Mesenteric fat pad (tissue), 1 donor: ENCODE measurements at places on chromosomes 3 and 15. TPM values are rescaled to one million over a fixed set of nuclear protein-coding genes. Genes with fewer than 3 reads are reported as not detected.

DNA sequence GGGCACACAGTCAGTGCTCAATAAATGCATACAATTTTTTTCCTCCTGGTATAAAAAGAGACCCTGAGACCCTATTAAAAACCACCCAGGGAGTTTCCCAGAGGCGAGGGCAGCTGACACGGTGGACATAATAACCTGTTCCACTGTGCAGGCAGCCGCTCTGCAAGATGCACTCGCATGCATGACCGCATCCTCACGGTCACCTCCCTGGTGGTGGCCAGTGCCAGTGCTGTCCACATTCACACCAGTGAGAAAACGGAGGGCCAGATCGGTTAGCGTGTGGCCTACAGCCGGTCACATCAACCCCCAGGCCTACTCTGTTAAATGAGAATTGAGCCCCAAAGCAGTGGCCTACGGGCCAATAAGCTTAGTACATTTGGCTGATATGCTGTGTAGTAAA is 24.8 kb downstream of the SH3BP5 start:
- no peak for DNase-seq

- DNase-seq, result no peak
Measured at GRCh38 chr3:140378571-140379340, 299.1 kb upstream of the TRIM42 start.

COL8A1 gene
- total RNA-seq, result 18.5 TPM

- peak; percentile 94 for DNase-seq
Measured at GRCh38 chr3:190321789-190322603, at the start of gene CLDN1. CLDN1 (minus strand) TSS chr3:190322446; CDS start chr3:190322206, 240 bp downstream.

DNA sequence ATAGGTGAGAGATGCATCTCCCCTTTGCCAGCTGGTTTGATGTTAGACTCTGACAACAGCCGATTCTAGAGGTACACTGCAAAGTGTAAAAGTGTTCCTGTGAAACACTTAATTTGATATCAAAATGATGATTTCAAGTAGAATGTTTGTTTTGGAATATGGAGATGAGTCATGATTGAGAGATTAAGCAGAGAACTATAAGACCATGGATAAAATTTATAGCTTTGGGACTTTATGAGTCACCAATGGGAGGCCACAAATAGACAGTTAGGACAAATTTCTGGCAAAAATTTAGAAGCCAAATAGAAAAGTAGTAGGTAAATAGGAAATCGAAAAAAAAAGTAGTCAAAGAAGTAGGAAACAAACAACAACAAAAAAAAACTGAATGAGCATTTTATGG is 672.5 kb downstream of the NSUN3 start:
- no peak for DNase-seq

GRCh38 chr15:70777170-70777926 is 14.0 kb upstream of the UACA start:
- DNase-seq, result no peak

GRCh38 chr3:97658668-97659285 is 105.8 kb upstream of the ARL6 start:
- no peak for DNase-seq

RLBP1 gene
- not detected for total RNA-seq

DNA sequence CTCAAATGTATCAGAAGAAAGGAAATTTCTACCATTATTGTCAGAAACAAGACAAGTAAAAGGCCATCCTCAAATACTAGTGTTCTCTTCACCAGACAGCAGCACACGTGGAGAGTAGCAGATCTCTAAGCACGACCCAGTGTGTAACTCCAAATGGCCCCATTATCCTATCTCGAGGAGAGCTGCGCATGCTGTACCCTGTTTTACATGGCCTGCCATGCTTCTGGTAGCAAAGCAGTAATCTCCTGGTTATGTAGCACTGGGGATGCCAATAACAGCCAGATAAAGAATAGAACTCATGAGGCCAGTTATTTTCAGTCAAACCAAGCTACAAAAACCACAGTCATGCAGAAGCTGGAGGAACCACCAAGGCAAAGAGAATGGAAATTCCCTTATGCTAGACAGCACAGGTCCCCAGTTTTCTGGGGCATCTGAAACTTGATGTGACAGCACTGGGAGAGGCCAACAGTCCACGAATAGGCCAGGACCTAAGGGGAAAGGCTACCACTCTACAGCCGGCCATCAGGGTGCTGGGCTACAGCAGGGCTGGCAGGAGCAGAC is 73.0 kb downstream of the LIPC start:
- DNase-seq, result peak; percentile 65
